ENCODE measurements at places on chromosomes 16 and 17.

DNA sequence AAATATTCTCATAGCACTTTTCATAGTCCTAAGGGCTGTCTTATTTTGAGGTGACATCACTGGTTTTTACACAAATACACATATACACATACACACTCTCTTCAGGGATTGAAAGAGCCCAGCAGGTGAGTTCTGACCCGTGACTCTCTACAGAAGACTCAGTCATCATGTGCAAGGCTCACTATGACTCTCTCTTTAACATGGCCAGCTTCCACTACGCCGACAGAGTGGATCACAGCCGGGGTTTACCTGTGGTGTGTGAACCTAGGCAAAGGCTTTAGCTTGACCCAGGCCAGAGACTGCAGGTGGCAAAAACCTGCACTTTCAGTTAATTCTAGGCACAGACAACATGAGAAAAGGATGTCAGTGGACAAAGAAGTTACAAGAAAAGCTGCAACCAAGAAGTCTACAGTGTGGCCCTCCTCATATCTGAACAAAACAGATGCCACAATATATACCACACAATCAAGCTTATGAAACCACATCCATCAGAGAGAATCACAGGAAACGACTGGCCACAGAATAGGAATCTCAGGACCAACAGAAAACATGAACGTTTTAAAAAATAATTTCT is 56.5 kb downstream of the CYTH1 start:
- DNase-seq = no peak

GRCh38 chr16:11327277-11328171 is 17.7 kb upstream of the RMI2 start:
- DNase-seq = no peak

DNA sequence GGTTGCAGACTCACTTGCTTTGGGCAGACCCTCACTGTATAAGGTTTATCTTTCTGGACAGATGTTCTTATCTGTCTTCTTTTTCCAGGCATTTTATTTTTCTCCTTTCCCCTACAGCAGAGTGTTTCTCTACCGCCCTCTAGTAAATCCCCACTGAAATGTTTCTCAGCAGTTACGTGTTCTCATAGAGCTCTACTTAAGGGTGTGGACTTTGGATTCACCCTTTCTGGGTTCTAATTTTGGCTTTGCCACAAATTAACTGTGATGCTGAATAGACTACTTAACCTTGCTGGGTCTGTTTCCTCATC is 2.0 kb downstream of the ADAT1 start:
- DNase-seq = peak; percentile 40

- DNase-seq = peak; percentile 88
Observed at GRCh38 chr16:13919330-13919682, 648 bp upstream of the ERCC4 start.

DNA sequence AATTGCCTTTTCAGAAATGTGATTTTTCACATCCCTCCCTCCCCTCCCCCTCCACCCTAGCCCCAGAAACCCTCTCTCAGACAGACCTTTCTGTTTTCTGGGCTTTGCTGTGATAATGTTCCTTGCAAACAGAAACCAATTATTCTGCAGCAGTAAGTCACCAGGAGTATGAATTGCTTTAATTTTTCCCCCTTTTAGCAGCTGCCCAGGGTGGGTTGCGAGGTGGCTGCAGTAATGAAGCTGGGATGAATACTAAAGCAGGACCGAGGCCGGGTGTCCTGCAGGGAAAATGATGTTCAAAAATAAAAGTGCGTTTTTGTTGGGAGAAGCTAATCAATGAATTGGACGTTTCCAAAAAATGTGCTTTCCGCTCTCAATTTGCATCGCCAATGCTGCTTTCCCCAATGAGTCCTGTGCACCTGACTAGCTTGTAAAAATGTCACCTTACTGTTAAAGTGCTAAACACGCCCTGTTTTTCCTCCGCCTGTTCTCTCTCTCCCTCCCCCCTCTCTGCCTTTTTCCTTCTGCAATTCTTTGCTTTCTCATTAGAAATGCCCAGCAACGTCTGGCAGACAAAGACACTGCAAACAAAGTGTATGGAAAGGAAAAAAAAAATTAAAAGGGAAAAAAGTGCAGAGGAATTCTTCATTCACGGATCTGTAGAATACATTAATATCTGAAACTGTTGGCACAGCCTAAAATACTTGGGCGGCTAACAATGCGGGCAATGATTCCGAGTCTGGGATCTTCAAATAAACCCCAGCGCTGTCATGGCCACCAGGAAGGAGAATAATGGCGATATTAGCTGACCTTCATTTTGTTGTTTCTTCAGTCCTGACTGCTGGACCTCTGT is 244.1 kb downstream of the STX8 start:
- no peak for DNase-seq

GRCh38 chr16:89717688-89718505 is 2.8 kb downstream of the VPS9D1 start:
- DNase-seq = no peak
